Myocyte (in vitro differentiated cells): ENCODE measurements at places on chromosomes 13 and 19. TPM values are rescaled to one million over a fixed set of nuclear protein-coding genes. Genes with fewer than 3 reads are reported as not detected.

GRCh38 chr19:46610851-46611770, 10.0 kb downstream of the CALM3 start:
- DNase-seq: peak; percentile 62

DNA sequence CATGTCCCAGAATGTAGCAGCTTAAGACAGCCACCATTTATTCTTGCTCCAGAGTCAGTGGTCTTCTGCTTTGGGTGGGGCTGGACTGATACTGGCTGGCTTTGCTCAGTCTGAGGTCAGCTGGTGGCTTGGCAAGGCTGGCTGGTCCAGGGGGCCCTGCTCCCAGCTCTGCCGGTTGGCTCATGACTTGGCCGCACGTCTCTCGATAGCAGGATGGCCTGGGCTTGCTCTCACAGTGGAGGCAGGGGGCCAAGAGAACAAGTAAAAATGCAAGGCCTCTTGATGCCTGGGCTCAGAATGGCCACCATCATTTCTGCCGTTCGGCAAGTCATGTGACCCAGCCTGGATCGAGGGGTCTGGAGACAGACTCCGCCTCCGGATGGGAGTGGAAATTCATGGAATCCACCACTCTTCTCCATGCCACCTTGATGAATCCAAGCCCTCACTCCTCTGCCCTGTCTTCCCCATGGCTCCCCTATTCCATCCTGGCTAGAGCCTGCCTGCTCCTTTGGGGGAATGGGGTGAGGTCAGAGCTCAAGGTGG, 13.1 kb downstream of the ACTMAP start:
- DNase-seq: no peak

The ELSPBP1 gene
- not detected in 2 replicates for total RNA-seq

GRCh38 chr13:56351041-56351440, 789.7 kb upstream of the PRR20A start:
- no peak for DNase-seq

DNA sequence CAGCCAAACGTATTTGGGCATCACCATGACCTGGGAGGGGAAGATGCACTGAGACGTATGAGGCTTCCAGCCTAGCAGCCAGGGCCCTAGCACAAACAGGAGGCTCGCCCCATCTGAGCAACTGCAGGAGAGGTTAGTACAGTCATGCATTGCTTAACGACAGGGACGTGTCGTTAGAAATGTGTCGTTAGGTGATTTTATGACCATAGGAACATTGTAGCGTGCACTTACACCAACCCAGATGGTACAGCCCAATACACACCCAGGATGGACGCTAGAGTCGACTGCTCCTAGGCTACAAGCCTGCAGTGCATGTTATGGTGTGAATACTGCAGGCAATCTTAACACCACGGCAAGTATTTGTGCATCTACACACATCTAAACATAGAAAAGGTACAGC, 9.3 kb downstream of the CD177 start:
- DNase-seq: no peak

The ZNF541 gene
- total RNA-seq: 0.08 TPM in 1 of 2 replicates, not detected in the other

- DNase-seq: no peak
Observed at GRCh38 chr13:87820241-87820640, 149.1 kb downstream of the SLITRK5 start.

The KLK13 gene
- not detected in 2 replicates for total RNA-seq

- DNase-seq: no peak
Observed at GRCh38 chr19:55693336-55693974, 18.4 kb downstream of the EPN1 start.

The ACTN4 gene
- total RNA-seq: 350 and 441 TPM in 2 replicates
